ENCODE measurements at places on chromosomes 3 and 15.

DNA sequence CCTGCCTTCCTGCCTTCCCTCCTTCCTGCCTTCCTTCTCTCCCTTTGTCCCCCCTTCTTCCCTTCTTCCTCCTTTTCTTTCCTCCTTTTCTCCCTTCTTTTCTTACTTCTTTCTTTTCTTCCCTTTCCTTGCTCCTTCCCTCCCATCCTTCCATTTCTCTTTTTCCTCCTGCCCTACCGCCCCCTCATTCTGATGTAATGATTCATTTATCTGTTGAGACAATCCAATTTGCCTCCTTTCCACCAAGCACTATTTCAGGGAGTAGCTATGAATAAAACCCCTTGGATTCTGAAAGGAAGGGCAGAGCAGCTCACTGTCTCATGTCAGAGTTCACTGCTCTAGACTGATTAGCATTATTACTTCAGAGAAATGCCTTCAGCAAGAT, 462.6 kb downstream of the PDCD6IP start:
- no peak for DNase-seq

GRCh38 chr15:40343512-40343911, 2.8 kb upstream of the CCDC9B start:
- no peak for DNase-seq

DNA sequence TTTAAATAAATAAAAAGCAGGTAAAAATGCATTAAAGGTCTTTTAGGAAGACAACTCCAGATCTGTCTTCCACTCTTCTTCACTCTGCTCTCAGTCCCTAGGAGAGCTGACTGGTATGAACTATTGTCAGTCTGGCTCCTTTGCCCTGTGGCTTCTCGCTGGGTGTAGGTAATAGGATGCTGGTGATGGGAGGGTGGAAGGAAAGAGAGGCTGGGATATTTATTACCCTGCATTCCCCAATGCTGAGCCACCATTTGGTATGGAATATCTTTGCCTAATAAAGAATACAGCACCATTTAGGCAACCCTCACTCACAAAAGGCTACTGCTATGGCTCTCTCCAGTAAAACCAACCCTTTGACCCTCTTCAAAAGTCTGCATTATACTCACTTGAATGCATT, 326.9 kb downstream of the CNTN3 start:
- no peak for DNase-seq

DNA sequence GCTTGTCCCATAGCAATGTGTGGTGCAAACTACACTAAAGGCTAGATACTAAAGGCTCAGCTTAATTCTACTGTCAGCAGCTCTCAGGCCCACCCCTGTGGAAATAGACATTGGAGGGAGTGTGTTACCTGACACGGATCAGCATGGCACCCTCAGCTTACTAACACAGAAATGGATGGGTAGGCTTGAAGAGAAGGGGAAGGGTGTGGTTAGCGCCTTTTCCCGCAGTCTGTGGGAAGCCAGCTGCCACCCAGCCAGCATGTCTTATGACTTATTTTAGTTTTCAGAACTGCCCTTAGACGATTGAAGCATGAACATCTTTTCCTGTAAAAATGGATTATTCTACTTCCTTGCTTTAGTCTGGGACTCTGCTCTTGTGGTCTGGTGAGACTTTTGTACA, 25.8 kb upstream of the ADPGK start:
- DNase-seq = no peak

DNA sequence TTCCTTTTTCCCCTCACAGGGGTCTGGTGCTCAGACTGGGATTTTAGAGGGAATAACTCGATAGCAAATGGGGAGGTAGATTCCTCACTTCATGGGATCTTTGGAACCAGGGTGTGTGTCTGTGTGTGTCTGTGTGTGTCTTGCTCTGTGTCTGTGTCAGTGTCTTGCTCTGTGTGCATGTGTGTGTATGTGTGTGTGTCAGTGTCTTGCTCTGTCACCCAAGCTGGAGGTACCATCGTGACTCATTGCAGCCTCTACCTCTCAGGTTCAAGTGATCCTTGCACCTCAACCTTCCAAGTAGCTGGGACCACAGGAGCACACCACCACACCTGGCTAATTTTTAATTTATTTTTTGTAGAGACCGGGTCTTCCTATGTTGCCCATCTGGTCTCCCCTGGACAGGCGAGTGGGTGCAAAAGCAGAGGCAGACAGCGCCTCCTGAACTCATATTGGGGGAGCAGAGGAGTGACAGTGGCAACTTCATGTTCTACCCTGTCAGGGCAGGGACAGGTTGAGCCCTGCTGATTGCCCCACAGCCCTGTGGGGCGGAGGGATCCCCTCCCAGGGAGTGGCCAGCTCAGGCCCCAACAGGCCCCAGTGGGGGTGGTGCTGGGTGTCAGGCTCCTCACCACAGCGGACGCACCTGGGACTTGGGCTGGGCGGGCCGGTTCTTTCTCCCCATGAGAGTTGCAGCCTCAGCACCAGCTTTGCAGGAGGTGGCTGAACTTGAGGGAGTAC, 10.4 kb upstream of the SEMA4B start:
- DNase-seq = no peak

All from activated naive CD8-positive, alpha-beta T cell treated with anti-CD3 and anti-CD28 coated beads for 36 hours (primary cell).